ENCODE measurements at places on chromosomes 7 and 10.
A peak's percentile ranks its signal among the peaks of the same experiment; 100 is the strongest.

GRCh38 chr7:47451851-47452205, 130.1 kb downstream of the TNS3 start:
- DNase-seq: no peak

DNA sequence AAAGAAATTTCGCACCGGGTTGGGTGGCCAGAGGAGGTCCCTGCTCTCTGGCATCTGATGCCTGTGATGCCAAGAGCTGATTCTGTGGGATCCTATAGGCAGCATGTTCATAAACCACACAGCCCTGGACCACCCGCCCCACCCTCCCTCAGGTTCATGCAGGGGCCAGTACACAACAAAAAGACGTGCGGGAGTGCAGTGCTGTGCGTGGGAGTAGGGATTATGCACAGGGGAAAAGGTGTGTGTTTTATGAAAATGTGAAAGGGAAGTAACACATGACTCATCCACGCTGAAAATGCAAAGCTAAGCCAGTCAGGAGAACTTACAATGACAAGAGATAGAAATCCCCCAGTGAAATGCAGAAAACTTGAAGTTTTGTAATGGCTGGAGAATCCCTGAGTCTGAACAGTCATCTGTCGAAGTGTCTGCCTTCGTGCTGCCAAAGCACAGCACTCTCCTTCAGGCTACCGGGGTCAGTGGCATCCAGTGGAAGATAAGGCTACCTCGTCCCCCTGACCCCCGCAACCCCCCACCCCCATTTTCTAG, 1.1 kb downstream of the KIAA1217 start:
- peak; percentile 32 for DNase-seq

GRCh38 chr7:134826105-134826504, 46.7 kb downstream of the CALD1 start:
- no peak for DNase-seq

- DNase-seq: no peak
These were observed 97.7 kb upstream of the MTPN start for GRCh38 chr7:136074843-136075242.

DNA sequence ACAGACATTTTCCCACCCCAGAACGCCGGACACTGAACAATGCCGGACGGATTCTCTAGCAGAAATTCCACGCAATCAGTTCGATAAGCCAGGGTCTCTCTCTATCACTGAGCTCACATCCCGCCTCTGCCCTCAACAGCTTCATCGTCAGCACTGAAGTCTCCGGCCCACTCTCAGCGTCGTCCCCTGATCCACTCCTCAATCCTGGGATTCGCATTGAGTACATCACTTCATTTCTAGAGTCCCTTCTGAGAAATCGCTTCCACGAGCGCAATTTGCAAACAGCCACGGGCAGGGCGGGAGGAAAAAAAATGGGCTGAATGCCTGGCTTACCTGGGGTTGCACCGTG, 365 bp downstream of the YME1L1 start:
- no peak for DNase-seq

GRCh38 chr10:44824607-44825006, 86.5 kb upstream of the TMEM72 start:
- DNase-seq: no peak

DNA sequence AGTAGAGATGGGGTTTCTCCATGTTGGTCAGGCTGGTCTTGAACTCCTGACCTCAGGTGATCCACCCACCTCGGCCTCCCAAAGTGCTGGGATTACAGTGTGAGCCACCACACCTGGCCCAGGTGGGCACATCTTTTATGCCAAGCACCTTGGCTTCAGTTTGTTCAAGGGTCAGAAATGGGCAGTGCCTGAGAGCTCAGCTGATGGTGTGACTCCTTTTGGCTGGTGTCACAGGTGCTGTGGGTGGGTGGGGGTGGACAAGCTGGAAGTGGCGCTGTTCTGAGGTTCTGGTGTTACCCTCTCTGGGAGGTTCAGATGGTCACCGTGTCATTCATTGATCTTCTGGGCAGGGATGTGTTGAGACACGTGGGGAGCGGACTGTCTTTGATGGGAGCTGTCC, 11.5 kb downstream of the ADCY1 start:
- no peak for DNase-seq

DNA sequence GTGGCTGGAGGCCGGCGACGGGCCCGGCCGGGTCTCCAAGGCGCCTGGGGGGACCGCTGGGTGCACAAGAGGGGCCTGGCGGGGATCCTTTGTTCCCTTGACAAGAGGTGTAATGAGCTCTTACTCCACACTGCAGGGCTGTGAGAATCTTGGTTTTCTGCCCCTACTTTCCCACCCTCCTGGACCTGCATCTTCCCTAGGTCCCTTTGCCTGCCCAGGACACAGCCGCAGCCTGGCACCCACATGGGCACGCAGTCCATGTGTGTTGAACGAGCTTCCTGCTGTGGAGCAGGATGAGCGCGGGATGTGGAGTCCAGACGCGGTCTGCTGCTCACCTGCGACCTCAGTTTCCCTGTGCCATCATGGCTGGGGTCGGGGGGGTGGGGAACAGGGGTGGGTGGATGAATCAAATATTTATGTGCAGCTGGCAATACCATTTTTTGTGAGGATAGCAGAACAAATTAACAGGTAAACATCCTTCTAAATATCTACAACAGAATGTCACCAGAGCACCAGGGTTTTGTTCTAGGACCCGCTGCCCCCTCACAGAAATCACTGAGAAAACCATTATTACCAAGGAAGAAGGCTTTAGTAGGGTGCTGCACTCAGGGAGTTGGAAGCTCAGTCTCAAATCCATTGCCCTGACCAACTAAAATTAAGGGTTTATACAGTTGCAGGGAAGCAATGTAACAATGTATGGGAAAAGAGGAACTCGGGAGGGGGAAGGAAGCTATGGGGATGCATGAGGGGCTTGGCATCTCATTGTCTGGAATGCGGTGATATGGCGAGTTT, 474 bp upstream of the NSMCE4A start:
- DNase-seq: no peak

- no peak for DNase-seq
These were observed 25.2 kb upstream of the APBB1IP start for GRCh38 chr10:26412932-26413331.

- DNase-seq: no peak
These were observed 47.7 kb downstream of the TNRC18 start for GRCh38 chr7:5375925-5376324.
